ENCODE measurements at places on chromosomes 6 and 20.

- no peaks in the 10 kb centered on the region for H3K27me3 ChIP-seq
- peak overlapping the region; percentile 35 for H3K4me3 ChIP-seq
- peaks cover 48% of the 10 kb centered on the region for H3K4me1 ChIP-seq
- H3K27ac ChIP-seq, result peak overlapping the region; percentile 73
These were observed 20.4 kb upstream of the MCM3 start for GRCh38 chr6:52304983-52305390.

- H3K36me3 ChIP-seq, result no peaks in the 10 kb centered on the region
- no peak overlapping the region for H3K4me3 ChIP-seq
- H3K27me3 ChIP-seq, result no peaks in the 10 kb centered on the region
- H3K4me1 ChIP-seq, result no peaks in the 10 kb centered on the region
- no peak for DNase-seq
- no peak overlapping the region for H3K27ac ChIP-seq
These were observed 116.5 kb downstream of the TCP11 start for GRCh38 chr6:35024551-35025054.

DNA sequence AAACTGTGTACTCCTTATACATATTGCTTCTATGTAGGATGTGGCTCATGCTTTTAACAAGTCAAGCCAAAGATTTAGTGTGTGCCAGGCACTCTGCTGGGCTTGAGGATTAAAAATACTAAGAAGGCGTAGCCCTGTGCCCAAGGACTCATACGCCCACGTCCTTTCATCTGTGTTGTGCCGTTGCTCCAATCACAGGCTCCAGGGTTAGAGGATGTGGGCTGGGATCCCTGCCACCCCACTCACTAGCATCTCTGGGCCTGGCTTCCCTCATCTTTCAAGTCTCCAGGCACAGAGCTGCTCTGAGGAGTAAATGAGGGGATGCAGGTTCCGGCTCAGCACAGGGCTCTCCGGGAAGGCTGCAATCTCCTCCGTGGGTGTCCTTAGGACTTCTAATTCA lies 214.2 kb downstream of the SYNDIG1 start:
- H3K36me3 ChIP-seq, result no peaks in the 10 kb centered on the region
- no peak overlapping the region for H3K27ac ChIP-seq
- no peaks in the 10 kb centered on the region for H3K4me1 ChIP-seq
- H3K27me3 ChIP-seq, result no peaks in the 10 kb centered on the region
- no peak for DNase-seq

- no peak overlapping the region for H3K4me3 ChIP-seq
- no peaks in the 10 kb centered on the region for H3K36me3 ChIP-seq
- H3K4me1 ChIP-seq, result no peaks in the 10 kb centered on the region
- H3K27ac ChIP-seq, result no peak overlapping the region
These were observed 231.7 kb downstream of the TAF4 start for GRCh38 chr20:61833807-61834610.

DNA sequence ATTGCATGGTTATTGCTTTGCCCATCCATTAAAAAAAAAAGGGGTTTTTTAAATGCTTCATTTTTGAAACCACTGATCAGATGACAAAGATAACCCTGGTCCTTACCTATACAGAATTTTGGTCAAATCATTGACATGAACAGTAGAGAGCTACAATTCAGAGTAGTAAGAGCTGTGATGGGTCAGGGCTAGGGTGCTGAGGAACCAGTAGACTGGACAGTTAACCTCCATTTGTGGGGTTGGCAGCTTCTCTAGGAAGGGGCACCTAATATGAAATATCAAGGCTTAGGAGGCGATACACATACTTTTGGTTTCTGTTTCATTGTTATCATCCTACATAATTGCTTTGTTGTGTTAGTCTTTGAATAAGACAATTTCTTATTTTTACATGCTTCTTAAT lies 55.1 kb downstream of the ORC3 start:
- peaks cover 13% of the 10 kb centered on the region for H3K4me1 ChIP-seq
- peak overlapping the region; percentile 82 for H3K4me3 ChIP-seq
- H3K27ac ChIP-seq, result peak overlapping the region; percentile 87
- DNase-seq, result peak; percentile 7

DNA sequence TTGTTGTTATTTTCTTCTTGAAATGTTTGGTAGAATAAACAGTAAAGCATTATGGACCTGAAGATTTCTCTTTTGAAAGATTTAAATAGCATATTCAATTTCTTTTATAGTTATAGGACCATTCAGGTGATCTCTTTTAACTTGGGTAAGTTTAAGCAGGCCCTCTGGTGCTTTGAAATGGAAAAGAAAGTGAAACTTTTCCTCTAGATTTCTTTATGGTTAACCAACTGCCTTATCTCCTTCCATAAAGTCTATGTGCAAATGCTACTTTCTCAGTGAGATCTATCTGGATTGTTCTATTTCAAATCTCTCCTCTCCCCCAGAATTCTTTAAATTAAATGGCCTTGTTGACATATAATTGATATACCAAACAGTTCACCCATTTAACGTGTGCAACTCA lies 54.0 kb downstream of the PHACTR2 start:
- H3K4me3 ChIP-seq, result no peak overlapping the region
- H3K4me1 ChIP-seq, result peaks cover 28% of the 10 kb centered on the region
- H3K36me3 ChIP-seq, result peaks cover 2% of the 10 kb centered on the region
- H3K27ac ChIP-seq, result no peak overlapping the region

DNA sequence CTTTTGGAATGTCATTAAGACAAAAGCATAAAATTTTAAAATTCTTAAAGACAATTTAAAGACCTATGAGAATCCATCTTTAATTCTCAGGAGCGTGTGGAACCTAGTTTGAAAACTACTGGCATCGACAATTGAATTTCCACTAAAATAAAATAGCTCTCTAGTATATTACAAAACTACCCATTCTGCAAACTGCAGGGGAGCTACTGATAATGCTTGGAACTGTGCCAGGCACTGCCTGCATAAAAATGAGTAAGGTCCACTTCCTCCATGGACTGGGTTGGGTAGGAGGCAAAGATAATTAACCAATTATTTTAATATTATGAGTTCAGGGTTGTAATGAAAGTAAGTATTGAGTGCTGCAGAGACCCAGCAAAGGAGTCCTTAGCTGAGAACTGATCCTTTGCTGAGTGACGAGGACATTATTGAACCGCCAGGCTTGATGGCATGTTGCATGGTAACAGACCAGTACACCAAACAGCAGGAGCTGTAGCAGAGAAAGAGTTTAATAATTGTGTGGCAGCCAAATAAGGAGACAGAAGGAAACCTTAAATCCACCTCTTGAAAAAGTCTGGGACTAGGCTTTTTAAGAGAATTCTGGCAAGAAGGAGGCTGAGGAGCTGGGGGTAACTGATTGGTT lies 261.3 kb downstream of the ESR1 start:
- H3K4me1 ChIP-seq, result no peaks in the 10 kb centered on the region
- no peak overlapping the region for H3K27ac ChIP-seq
- H3K4me3 ChIP-seq, result no peak overlapping the region
- no peak for DNase-seq
- no peaks in the 10 kb centered on the region for H3K36me3 ChIP-seq
- peaks cover 5% of the 10 kb centered on the region for H3K27me3 ChIP-seq

- DNase-seq, result no peak
- H3K27ac ChIP-seq, result no peak overlapping the region
- H3K4me3 ChIP-seq, result no peak overlapping the region
- H3K36me3 ChIP-seq, result no peaks in the 10 kb centered on the region
These were observed 45.1 kb downstream of the CPNE5 start for GRCh38 chr6:36793913-36794712.

DNA sequence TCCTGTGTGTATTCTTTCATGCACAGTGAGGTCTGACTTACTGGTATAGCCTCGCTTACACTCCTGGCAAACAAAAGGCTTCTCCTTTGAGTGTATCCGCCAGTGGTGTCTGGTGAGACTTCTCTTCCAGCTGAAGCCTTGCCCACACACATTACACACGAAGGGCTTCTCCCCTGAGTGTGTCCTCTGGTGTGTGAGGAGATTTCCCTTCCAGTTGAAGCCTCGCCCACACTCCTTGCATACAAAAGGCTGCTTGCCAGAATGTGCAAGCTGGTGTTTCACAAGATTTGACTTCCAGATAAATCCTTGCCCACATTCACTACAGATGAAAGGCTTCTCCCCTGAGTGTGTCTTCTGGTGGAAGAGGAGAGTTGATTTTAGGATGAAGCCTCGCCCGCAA lies 21.5 kb downstream of the ZNF337 start:
- no peaks in the 10 kb centered on the region for H3K27me3 ChIP-seq
- no peak overlapping the region for H3K4me3 ChIP-seq
- no peak overlapping the region for H3K27ac ChIP-seq
- no peak for DNase-seq

Data from T-helper 2 cell treated with Interferon-gamma antibody and Interleukin-4, amounts not matched to agents 5 μg/mL and 100 μg/mL, for 36 hours (primary cell).